ENCODE measurements at places on chromosomes 11 and 22.

- DNase-seq, result no peak
Observed at GRCh38 chr11:69401715-69402114, 79.7 kb upstream of the LINC01488 start.

GRCh38 chr11:36164506-36165250, 124.5 kb downstream of the COMMD9 start:
- DNase-seq, result no peak

DNA sequence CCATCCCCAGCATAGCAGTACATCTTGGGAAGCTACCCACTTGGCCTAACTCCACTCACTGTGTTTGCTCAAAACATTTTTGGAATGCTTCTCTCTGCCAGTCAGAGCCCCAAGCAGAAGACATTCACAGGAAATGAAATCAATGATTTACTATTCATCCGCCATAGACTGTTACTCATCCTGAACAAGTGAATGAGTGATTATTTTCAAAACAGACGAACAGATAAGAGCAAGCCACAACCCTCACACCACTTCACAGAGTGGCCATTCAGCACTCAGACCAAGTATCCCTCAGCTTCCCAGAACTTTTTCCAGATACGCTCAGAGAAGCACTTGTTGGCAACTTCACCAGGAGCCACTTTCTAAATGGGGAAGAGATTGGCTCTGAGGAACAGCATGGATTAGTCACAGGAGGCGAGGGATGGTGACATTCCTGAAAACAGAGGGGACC, 13.0 kb upstream of the UBASH3B start:
- DNase-seq, result no peak

DNA sequence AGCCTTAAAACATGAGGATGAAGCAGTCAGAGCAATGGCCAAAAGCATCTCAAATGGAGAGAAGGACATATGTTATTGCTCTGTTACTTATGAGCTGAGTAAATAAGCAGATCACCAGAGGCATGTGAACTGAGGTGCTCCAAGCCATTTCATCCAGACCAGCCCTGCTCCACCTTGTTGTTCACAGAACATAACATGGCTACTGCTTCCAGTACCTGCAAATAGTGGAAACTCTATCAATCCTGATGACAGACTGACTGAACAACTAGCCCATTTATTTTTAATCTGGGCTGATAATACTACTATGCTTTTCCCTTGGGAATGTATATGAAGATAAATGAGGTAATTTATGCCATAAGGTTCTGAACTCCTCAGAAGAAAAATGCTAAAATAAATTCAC, 1164.7 kb downstream of the FAM181B start:
- DNase-seq, result no peak

DNA sequence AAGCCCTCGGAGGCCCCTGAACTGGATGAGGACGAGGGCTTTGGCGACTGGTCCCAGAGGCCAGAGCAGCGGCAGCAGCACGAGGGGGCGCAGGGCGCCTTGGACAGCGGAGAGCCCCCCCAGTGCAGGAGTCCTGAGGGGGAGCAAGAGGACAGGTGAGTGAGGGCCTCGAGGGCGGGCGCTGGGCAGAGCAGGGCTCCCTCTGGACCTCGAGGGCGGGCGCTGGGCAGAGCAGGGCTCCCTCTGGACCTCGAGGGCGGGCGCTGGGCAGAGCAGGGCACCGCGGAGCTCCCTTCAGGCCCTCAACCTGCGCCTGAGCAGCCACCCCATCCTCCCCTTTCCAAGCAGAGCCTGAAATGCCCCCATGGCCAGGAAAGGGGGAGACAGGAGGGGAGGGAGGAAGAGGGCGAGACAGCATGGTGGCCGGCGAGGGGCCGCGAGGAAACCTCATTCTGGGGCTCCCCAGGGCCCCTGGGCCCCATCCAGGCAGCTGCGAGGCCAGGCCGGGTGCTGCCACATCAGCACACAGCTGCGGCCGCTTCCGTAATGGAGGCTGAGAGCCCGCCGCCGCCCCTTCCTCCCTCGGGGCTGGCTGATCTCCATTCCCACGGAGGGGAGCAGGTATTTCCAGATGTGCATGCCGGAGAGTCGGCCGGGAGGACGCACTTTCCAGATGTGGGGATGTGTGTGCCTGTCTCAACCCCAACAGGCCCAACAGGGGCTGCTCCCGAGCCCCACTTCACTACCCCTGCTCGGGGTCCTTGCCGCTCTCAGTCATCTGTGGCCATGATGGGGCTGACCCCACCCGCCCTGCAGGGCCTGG, 10.0 kb downstream of the PRR33 start:
- no peak for DNase-seq

DNA sequence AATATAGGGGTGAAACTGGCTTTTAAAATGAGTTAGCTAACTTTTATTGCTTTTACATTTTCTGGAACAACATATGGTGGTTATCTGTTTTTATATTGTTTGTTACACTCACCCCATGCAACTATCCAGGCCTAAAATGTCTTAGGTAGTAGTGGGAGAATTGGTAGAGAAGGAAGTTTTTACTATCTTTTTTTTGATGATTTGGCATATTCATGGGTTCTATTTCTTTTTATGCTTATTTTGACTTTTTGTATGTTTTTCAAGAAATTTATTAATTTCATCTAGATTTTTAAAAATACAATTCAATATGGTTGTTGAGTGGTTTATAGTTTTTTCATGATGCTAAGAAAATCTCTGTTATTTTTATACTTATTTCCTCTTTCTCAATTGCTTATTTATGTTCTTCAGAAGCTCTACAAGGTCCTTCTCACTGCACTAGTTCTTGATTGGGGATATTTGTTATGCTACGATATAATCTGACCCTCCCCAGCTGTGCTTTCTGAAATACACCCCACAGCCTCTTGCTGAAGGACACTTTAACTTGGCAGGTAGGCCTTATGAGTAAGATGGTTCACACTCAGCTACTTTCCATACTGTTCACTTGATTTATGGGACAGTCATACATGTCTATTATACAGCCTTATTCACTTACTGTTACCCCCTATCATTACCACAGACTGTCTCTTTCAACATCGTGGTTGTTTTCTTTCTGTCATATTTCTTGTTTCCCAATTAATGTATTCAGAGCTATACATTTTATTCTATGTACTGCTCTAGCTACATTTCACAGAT, 431.2 kb downstream of the METTL15 start:
- DNase-seq, result no peak

DNA sequence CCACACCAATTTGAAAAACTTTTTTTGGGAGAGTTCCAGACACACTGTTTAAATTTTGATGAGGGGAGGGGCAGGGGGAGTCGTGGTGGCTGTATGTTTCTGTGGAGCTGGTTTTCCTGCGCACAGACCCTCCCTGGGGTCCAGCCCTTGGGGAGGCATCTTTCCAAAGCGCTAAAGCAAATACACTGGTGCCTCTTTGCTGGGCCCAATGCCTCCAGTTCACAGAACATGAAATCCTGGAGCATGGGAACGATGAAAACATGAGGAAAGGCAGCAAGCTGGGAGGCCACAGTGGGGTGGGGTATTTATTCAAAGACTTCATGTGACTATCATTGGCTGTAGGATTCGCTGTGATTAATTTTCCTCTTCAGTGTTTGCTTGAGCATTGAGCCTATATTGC, 135.3 kb downstream of the CCDC34 start:
- no peak for DNase-seq

GRCh38 chr11:58744988-58745704, 13.4 kb upstream of the GLYAT start:
- DNase-seq, result no peak

- no peak for DNase-seq
Observed at GRCh38 chr11:113572136-113572735, 97.0 kb upstream of the DRD2 start.

DNA sequence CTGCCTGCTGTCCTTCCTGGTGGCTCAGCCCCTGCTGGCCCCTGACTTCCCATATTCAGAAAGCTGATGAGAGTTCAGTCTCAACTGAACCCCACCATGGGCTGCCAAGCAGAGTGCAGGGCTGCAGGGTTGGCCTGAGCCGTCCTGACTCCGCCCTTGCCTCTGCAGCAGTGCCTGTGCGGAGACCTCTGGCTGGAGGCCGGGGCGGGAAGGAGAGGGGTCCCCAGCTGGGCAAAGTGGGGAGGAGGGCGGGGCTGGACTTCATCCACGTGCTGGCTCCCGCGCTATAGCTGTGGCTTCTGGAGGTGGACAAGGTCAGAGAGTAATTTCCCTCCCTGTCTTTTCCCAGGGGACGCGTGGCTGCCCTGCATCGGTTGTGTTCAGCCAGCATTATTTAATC, 13.6 kb downstream of the GLB1L3 start:
- DNase-seq, result no peak

DNA sequence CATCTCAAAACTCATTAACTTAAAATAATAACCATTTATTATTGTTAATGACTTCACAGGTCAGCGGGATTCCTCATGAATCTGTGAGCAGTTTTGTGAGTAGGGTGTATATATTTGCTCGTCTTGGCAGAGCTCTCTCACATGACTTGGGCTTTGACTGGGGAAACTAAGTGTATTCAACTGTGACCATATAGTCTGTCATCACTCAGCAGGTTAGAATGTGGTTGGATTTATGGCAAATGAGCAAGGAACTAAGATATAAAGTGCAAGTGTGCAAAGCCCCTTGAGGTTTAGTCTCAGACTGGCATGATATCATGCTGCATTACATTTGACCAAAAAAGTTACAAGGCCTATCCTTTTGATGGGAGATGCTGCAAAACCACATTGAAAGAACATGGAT, 254.8 kb downstream of the CNTN5 start:
- DNase-seq, result no peak
